Hematopoietic multipotent progenitor cell treated with erythropoietin and hydrocortisone succinate and interleukin-3 and kit ligand, for 8 days (in vitro differentiated cells): ENCODE measurements at places on chromosomes 2 and 18.

- DNase-seq: no peak
Measured at GRCh38 chr2:63775191-63775590, 66.5 kb upstream of the UGP2 start.

- DNase-seq: no peak
Measured at GRCh38 chr2:205657579-205657978, 24.7 kb upstream of the NRP2 start.

GRCh38 chr18:58996131-58996641 is 131.5 kb downstream of the ZNF532 start:
- DNase-seq: no peak

DNA sequence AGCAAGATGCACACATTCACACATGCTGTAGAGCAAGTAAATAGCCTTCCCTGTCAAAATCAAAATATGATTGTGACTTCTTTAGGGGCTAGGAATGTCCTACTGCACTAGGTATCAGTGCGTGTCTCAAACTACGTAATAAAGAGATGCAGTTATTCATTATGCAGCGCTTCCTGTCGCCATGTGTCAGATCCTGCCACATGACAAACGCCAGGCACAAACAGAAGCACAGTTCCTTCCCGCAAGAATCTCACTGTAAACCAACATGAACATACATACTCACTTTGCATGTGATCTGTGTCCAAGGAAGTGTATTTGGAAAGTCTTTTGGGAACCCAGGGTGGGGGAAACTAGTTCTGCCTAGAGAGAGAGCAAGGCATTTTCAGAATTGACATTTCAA is 599.9 kb downstream of the RNF144A start:
- no peak for DNase-seq

DNA sequence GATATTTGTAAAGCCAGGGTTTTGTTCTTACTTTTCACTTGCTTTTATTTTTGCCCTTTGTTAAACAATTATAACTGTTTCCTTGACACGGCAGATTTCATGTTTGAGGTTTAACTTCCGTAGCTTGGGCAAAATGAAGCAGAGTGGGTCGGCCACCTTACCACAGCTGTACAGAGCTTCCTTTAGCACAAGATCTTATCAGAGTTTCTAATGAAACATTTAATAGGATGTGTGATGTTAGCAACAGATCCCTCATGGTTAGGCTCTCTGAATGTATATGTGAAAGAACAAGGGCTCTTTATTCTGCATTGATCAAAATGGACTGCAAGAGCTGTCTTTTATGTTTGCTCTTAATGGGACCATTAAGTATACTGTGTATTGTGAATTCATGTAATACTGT is 22.3 kb downstream of the RNF125 start:
- peak; percentile 20 for DNase-seq

DNA sequence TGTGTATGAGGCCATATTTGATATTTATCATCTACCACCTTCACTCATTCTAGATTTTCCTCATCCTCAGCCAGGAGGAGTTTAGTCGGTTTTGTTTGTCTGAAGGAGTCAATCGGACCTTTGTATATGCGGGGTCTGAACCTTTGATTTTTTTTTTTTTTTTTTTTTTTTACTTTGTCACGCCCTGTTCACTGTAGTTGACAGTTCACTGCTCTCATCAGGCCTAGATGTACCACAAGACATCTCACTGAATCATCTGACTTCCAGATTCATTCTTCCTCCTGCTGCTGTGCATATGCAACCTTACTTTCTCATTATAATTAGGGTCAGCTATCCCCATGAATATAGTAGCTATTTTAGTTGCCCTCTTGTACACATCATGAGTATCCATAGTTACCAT is 133.2 kb downstream of the ARHGAP15 start:
- no peak for DNase-seq

GRCh38 chr2:218811382-218811781 is 20.2 kb downstream of the PRKAG3 start:
- DNase-seq: no peak

GRCh38 chr2:68292108-68292710 is 27.5 kb downstream of the CNRIP1 start:
- peak; percentile 73 for DNase-seq

- peak; percentile 55 for DNase-seq
Measured at GRCh38 chr2:241391892-241392665, 36.0 kb downstream of the FARP2 start.

DNA sequence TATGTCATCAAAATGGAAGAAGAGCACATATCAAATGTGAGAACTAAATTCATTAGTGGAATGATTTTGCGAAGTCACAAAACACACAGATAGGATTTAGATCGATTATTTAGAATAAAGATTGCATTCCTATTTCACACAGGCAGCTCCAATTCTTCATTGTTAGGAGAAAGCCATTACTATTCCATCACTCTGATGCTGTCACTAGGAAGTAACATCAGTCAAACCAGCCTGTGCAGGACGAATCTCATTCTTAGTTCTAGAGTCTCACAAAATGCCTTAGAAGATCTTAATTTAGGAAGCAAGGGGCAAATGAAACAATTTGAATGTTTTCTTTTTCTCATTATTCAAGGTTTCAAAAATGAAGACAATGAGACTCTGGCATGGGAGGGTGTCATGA is 44.0 kb upstream of the SPP2 start:
- no peak for DNase-seq

DNA sequence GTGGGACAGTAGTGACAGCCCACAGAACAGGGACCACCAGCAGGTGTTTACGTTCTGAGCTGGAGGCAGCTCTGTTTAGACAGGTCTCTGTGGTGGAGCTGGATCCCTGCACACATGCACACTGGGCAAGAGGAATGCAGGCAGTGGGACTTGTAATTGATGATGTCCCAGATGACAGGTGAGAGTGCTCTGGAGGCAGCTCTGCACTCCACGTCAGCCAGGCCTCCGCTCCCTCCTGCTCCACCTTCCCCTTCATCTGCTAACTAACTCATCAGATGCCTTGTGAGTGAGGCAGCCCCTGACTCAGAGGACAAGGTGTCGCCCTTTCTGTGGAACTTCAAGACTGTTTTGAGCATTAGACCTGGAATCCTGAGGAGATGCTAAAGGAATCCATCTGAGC is 53.2 kb downstream of the SH3YL1 start:
- DNase-seq: no peak

- no peak for DNase-seq
Measured at GRCh38 chr18:32753656-32754260, 19.1 kb downstream of the KLHL14 start.
